Bronchus fibroblast of lung (primary cell): ENCODE measurements at places on chromosomes 11 and 22. TPM values are rescaled to one million over a fixed set of nuclear protein-coding genes. Genes with fewer than 3 reads are reported as not detected.

The OTOG gene
- not detected in 2 replicates for total RNA-seq

The OR10S1 gene
- not detected in 2 replicates for total RNA-seq

The FOLR3 gene
- total RNA-seq, result not detected in 2 replicates

The P4HA3 gene
- 2.4 and 3.7 TPM in 2 replicates for total RNA-seq

The CELSR1 gene
- total RNA-seq, result 0.15 and 0.34 TPM in 2 replicates

The IFITM10 gene
- total RNA-seq, result under 0.01 TPM in 1 of 2 replicates, not detected in the other

The PACSIN3 gene
- 34.8 and 41.2 TPM in 2 replicates for total RNA-seq

The OR8K3 gene
- not detected in 2 replicates for total RNA-seq

The MRGPRE gene
- total RNA-seq, result not detected in 2 replicates

The MN1 gene
- total RNA-seq, result 0.45 and 0.50 TPM in 2 replicates

The SHANK2 gene
- 1.0 and 1.5 TPM in 2 replicates for total RNA-seq

The ADM2 gene
- 4.7 and 4.8 TPM in 2 replicates for total RNA-seq

The C22orf31 gene
- not detected in 2 replicates for total RNA-seq

The POLR3H gene
- 14.0 and 14.8 TPM in 2 replicates for total RNA-seq

The MUC5B gene
- total RNA-seq, result not detected in 2 replicates

The POU2F3 gene
- total RNA-seq, result not detected in 2 replicates

The TH gene
- total RNA-seq, result 0.50 TPM in 1 of 2 replicates, not detected in the other

The MYO18B gene
- under 0.01 TPM in 1 of 2 replicates, not detected in the other for total RNA-seq

The LARGE2 gene
- 0.15 and 0.17 TPM in 2 replicates for total RNA-seq

The MRGPRF gene
- 43.1 and 43.2 TPM in 2 replicates for total RNA-seq

The POU2AF2 gene
- not detected in 2 replicates for total RNA-seq

The PIWIL4 gene
- 0.50 and 0.59 TPM in 2 replicates for total RNA-seq

The PTPRJ gene
- 5.9 and 6.4 TPM in 2 replicates for total RNA-seq

The SNX32 gene
- 0.15 and 0.67 TPM in 2 replicates for total RNA-seq

The GLYATL1 gene
- 0.59 and 1.3 TPM in 2 replicates for total RNA-seq

The DNAJB7 gene
- not detected in 2 replicates for total RNA-seq

The OR10A2 gene
- total RNA-seq, result not detected in 2 replicates

The PTGDR2 gene
- total RNA-seq, result 1.3 and 1.6 TPM in 2 replicates

The TXN2 gene
- total RNA-seq, result 76.7 and 82.7 TPM in 2 replicates

The CFL1 gene
- 2,022 and 2,183 TPM in 2 replicates for total RNA-seq

The CRYBA4 gene
- not detected in 2 replicates for total RNA-seq

The PNPLA5 gene
- total RNA-seq, result not detected in 2 replicates

The RFPL1 gene
- not detected in 2 replicates for total RNA-seq

The F2 gene
- not detected in 2 replicates for total RNA-seq

The KMT5B gene
- 10.4 and 10.6 TPM in 2 replicates for total RNA-seq

The NAA40 gene
- total RNA-seq, result 8.8 and 10.6 TPM in 2 replicates
